Peyer's patch (tissue), 4 donors: ENCODE measurements at places on chromosomes 6 and 20. TPM values are rescaled to one million over a fixed set of nuclear protein-coding genes. Genes with fewer than 3 reads are reported as not detected.
A peak's percentile ranks its signal among the peaks of the same experiment; 100 is the strongest.

Gene HDGFL1
- total RNA-seq, result not detected

GRCh38 chr20:19808498-19808897, 50.4 kb downstream of the RIN2 start:
- no peak overlapping the region for H3K27ac ChIP-seq
- peaks cover 24% of the 10 kb centered on the region for H3K4me1 ChIP-seq
- H3K27me3 ChIP-seq, result no peaks in the 10 kb centered on the region
- no peaks in the 10 kb centered on the region for H3K36me3 ChIP-seq
- no peak overlapping the region for H3K4me3 ChIP-seq

GRCh38 chr6:50724381-50725124, 11.2 kb downstream of the TFAP2D start:
- H3K4me3 ChIP-seq, result no peak overlapping the region
- H3K27ac ChIP-seq, result no peak overlapping the region
- no peak for DNase-seq
- H3K27me3 ChIP-seq, result peaks cover 4% of the 10 kb centered on the region

DNA sequence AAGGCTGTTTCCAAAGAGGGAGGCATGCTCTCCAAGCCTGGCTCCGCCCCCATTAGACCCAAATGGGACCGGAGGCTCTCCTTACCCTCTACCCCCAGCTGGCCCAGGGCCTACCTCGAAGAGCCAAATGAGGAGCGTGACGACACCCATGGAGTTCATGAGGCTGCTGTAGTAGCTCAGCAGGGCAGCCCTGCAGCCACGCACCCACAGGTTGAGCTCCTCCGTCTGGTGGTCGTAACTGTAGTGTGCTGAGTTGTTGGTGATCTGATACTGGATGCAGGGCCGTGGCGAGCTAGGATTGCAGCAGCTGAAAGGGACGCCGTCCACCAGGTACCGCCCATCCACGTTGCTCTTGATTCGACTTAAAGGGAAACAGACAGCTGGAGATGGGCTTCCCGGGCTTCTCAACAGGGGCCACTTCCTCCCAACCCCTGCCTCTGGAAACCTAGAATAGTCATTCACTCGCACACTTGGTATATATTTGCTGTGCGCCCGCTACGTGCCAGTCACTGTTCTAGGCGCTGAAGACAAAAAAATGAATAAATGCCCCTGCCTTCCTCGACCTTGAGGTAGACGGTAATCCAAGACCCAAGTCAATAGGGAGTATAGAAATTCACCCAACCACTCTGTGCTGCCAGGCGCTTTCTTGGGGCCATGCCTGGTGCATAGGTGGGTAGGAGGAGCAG, 18.0 kb downstream of the PRPH2 start:
- DNase-seq, result no peak
- no peak overlapping the region for H3K4me3 ChIP-seq
- H3K4me1 ChIP-seq, result no peaks in the 10 kb centered on the region
- no peak overlapping the region for H3K27ac ChIP-seq
- H3K27me3 ChIP-seq, result no peaks in the 10 kb centered on the region

- H3K27me3 ChIP-seq, result no peaks in the 10 kb centered on the region
- H3K4me3 ChIP-seq, result no peak overlapping the region
- no peak for DNase-seq
- no peak overlapping the region for H3K27ac ChIP-seq
Observed at GRCh38 chr6:95279616-95280015, 297.7 kb upstream of the MANEA start.

DNA sequence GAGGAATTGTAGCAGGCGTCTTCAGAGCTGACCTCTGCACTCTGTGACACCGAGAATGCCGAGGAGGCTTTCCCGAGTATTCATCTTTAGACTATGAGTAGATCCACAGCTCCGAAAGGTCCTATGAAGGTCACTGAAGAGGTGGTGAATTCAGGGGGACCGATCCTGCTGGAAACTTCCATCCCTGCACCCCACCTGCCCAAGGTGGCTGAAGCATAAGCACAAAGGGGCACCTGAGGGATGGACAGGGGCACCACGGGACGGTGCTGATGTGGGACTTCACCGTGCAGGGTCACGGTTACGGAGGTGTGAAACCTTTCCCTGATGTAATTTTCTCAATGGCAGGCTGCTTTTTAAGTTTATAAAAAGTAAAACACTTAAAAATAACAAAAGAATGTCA, 24.4 kb downstream of the DIDO1 start:
- peaks cover 14% of the 10 kb centered on the region for H3K4me1 ChIP-seq
- peaks cover 48% of the 10 kb centered on the region for H3K36me3 ChIP-seq
- no peaks in the 10 kb centered on the region for H3K27me3 ChIP-seq
- no peak for DNase-seq
- H3K4me3 ChIP-seq, result no peak overlapping the region
- H3K27ac ChIP-seq, result no peak overlapping the region

DNA sequence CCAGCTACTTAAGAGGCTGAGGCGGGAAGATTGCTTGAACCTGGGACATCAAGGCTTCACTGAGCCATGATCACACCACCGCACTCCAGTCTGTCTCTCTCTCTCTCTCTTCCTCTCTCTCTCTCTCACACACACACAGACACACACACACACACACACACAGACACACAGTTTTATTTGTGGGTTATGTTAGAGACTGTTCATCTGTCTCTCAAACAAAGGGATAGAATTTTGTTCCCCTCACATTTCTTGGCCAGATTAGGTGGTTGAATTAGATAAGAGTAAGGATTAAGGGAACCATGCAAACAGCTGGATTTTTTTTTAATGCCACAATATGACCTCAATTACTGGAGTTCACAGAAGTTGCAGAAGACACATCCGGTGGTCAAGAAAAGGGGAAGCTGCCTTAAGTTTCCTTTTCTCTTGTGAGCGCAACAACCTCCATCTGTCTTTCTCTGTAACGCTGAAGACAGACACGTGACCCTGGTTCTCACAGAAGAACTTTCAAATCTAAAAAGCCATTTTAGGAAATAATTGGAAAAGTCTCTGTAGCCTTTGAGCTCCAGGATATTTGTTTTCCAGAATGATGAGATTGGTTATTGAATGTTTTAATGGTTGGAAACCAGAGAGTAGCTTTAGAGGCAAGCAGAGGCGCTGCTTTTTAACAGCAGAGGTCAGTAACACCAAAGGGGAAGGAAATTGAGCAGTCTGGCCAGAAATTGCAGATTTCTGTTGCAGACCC, 32.9 kb upstream of the LGSN start:
- H3K27ac ChIP-seq, result peak overlapping the region; percentile 28
- no peaks in the 10 kb centered on the region for H3K27me3 ChIP-seq
- H3K4me1 ChIP-seq, result peaks cover 11% of the 10 kb centered on the region
- DNase-seq, result peak; percentile 55
- no peak overlapping the region for H3K4me3 ChIP-seq
- no peaks in the 10 kb centered on the region for H3K36me3 ChIP-seq

- no peaks in the 10 kb centered on the region for H3K36me3 ChIP-seq
- H3K27ac ChIP-seq, result no peak overlapping the region
- H3K4me3 ChIP-seq, result no peak overlapping the region
- no peaks in the 10 kb centered on the region for H3K27me3 ChIP-seq
- DNase-seq, result no peak
Observed at GRCh38 chr20:21608777-21609176, 94.9 kb upstream of the NKX2-2 start.

GRCh38 chr20:58184063-58184462, 44.4 kb downstream of the ANKRD60 start:
- no peak overlapping the region for H3K4me3 ChIP-seq
- H3K27ac ChIP-seq, result no peak overlapping the region
- no peaks in the 10 kb centered on the region for H3K27me3 ChIP-seq
- no peaks in the 10 kb centered on the region for H3K36me3 ChIP-seq

DNA sequence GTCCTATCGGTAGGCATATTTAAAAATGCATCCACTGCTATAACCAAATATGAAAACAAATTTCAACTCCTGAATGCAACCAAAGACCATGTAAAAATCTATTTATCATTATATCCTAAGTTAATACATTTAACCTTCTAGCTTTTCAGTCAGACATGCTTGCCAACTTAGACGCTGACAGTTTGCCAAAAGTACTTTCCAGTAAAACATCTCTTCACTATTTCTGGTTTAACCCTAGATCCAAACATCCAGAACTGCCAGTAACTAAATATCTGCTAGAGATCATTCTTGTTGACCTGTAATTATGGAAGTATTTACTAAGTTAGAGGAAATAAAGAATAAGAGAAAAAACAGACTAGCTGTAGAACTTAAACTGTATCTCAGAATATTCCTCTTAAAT, 210.2 kb upstream of the THEMIS start:
- no peak overlapping the region for H3K4me3 ChIP-seq
- H3K27me3 ChIP-seq, result no peaks in the 10 kb centered on the region
- no peak for DNase-seq
- no peaks in the 10 kb centered on the region for H3K4me1 ChIP-seq
- H3K27ac ChIP-seq, result no peak overlapping the region

Gene BEND6
- not detected for total RNA-seq

Gene PEDS1
- total RNA-seq, result 26.7 TPM

Gene MYCT1
- 4.8 TPM for total RNA-seq

DNA sequence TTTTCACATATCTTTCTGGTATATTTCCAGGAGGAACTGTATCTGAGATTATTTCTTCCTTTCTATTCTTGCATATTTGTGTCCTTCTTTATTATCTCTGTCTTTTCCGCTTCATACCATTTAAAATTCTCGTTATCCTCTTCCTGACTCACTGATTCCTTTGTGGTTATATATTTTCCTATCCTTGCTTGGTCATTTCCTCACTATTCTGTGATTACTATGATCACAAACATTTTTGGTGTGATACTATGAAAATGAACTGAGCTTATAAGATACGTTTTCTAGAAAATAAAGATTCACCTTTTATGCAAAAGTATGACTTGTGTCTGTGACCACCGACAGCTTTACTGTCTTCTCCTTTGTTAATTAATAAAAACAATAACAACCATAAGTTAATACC, 26.5 kb upstream of the MYCT1 start:
- DNase-seq, result no peak
- H3K27ac ChIP-seq, result no peak overlapping the region
- no peaks in the 10 kb centered on the region for H3K36me3 ChIP-seq
- H3K4me1 ChIP-seq, result no peaks in the 10 kb centered on the region

GRCh38 chr6:151723152-151723551, 84.3 kb upstream of the ESR1 start:
- no peaks in the 10 kb centered on the region for H3K27me3 ChIP-seq
- no peak overlapping the region for H3K4me3 ChIP-seq
- no peak overlapping the region for H3K27ac ChIP-seq
- DNase-seq, result no peak

Gene GRM4
- not detected for total RNA-seq

GRCh38 chr6:166904101-166904746, 52.1 kb downstream of the RNASET2 start:
- no peaks in the 10 kb centered on the region for H3K27me3 ChIP-seq
- no peaks in the 10 kb centered on the region for H3K36me3 ChIP-seq
- H3K4me1 ChIP-seq, result no peaks in the 10 kb centered on the region
- no peak for DNase-seq
- no peak overlapping the region for H3K27ac ChIP-seq

GRCh38 chr20:31474758-31475427, at the start of the genes DEFB124 and REM1:
DEFB124 (minus strand) TSS chr20:31475127; CDS start chr20:31473013, 2,114 bp downstream.
REM1 (plus strand) TSS chr20:31475288; CDS start chr20:31476446, 1,158 bp downstream.
- H3K4me3 ChIP-seq, result peak within 1 kb of the TSS; percentile 10
- H3K4me1 ChIP-seq, result no peaks in the 10 kb centered on the region
- DNase-seq, result no peak
- H3K36me3 ChIP-seq, result no peaks in the 10 kb centered on the region
- peak within 1 kb of the TSS; percentile 62 for H3K27ac ChIP-seq

Gene BMP6
- 1.7 TPM for total RNA-seq

GRCh38 chr6:157244175-157244574, 79.1 kb downstream of the TMEM242 start:
- H3K27me3 ChIP-seq, result no peaks in the 10 kb centered on the region
- no peaks in the 10 kb centered on the region for H3K36me3 ChIP-seq
- H3K4me3 ChIP-seq, result no peak overlapping the region
- no peaks in the 10 kb centered on the region for H3K4me1 ChIP-seq
- no peak overlapping the region for H3K27ac ChIP-seq
- DNase-seq, result no peak

Gene TDRD6
- total RNA-seq, result 0.28 TPM

- H3K27me3 ChIP-seq, result no peaks in the 10 kb centered on the region
- H3K4me1 ChIP-seq, result no peaks in the 10 kb centered on the region
- no peak for DNase-seq
- H3K36me3 ChIP-seq, result no peaks in the 10 kb centered on the region
- no peak overlapping the region for H3K4me3 ChIP-seq
Observed at GRCh38 chr6:71982389-71982788, 96.0 kb downstream of the RIMS1 start.

DNA sequence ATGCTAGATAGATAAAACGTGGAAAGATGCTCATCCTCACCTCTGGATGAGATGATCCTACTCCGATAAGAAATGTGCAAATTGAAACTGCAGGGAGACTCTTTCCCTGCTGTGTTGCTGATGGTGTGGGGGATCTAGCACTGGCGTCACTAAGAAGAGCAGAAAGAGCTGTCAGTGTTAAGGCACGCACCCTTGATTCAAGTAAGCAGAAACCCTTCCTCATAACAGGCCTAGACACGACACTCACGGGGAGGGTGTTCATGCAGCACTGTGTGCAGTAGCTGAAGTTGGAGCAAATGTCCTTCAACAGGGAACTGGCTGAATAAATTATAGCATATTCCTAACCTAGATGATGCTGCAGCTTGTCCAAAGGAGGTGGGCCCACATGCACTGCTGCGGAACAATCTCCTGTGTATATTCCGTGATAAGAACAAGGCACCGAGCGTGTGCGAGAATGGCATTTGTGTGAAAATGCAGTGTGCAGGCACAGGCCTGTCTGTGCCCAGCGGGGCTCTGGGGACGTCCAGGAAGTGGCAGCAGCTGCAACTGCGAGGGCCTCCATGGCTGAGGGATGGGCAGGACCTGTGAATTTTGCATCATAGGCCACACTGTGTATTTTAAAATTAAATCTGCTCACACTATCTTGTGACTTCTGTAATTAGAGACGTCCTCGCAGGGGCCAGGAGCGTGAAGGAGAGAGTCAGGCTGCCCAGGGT, 64.0 kb downstream of the TCP11 start:
- H3K4me1 ChIP-seq, result peaks cover 4% of the 10 kb centered on the region
- peak; percentile 12 for DNase-seq
- no peaks in the 10 kb centered on the region for H3K27me3 ChIP-seq
- H3K36me3 ChIP-seq, result no peaks in the 10 kb centered on the region

GRCh38 chr6:146587459-146587858, 11.3 kb upstream of the ADGB start:
- no peaks in the 10 kb centered on the region for H3K36me3 ChIP-seq
- no peak overlapping the region for H3K4me3 ChIP-seq
- no peaks in the 10 kb centered on the region for H3K27me3 ChIP-seq
- no peak for DNase-seq

Gene HAO1
- 1.1 TPM for total RNA-seq

Gene MCM8
- 6.5 TPM for total RNA-seq

DNA sequence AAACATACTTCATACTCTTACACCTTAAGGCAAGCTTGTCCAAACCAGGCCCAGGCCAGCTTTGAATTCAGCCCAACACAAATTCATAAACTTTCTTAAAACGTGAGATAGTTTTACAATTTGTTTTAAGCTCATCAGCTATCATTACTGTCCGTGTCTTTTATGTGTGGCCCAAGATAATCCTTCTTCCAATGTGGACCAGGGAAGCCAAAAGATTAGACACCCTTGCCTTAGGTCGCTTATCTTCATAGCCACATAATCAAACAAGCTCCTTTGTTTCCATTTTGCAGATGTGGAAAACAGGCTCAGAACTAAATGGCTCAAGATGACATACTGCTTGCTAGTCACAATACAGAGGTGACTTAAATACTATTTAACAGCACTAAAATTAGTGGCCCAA, 6.0 kb downstream of the SALL4 start:
- H3K4me3 ChIP-seq, result no peak overlapping the region
- DNase-seq, result no peak
- no peaks in the 10 kb centered on the region for H3K36me3 ChIP-seq
- H3K27ac ChIP-seq, result no peak overlapping the region
- no peaks in the 10 kb centered on the region for H3K27me3 ChIP-seq

Gene NUP153
- 21.5 TPM for total RNA-seq

Gene SESN1
- total RNA-seq, result 87.5 TPM

GRCh38 chr20:35891375-35891774, 62.9 kb downstream of the SCAND1 start:
- H3K4me3 ChIP-seq, result no peak overlapping the region
- no peaks in the 10 kb centered on the region for H3K4me1 ChIP-seq
- no peak overlapping the region for H3K27ac ChIP-seq
- H3K36me3 ChIP-seq, result peaks cover 1% of the 10 kb centered on the region

Gene CEP162
- 8.0 TPM for total RNA-seq
